ENCODE measurements at places on chromosomes 3 and 15.

- DNase-seq, result no peak
Measured at GRCh38 chr3:37762698-37763097, 99.0 kb upstream of the CTDSPL start.

- DNase-seq, result no peak
Measured at GRCh38 chr3:63727233-63727632, 74.8 kb downstream of the SNTN start.

GRCh38 chr3:11568503-11569155 lies 75.1 kb downstream of the VGLL4 start:
- peak; percentile 73 for DNase-seq

- no peak for DNase-seq
Measured at GRCh38 chr3:8627201-8627940, 17.2 kb downstream of the SSUH2 start.

DNA sequence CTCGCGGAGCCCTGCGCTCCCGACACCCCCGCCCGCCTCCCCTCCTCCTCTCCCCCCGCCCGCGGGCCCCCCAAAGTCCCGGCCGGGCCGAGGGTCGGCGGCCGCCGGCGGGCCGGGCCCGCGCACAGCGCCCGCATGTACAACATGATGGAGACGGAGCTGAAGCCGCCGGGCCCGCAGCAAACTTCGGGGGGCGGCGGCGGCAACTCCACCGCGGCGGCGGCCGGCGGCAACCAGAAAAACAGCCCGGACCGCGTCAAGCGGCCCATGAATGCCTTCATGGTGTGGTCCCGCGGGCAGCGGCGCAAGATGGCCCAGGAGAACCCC lies 464 bp downstream of the SOX2 start:
- no peak for DNase-seq

DNA sequence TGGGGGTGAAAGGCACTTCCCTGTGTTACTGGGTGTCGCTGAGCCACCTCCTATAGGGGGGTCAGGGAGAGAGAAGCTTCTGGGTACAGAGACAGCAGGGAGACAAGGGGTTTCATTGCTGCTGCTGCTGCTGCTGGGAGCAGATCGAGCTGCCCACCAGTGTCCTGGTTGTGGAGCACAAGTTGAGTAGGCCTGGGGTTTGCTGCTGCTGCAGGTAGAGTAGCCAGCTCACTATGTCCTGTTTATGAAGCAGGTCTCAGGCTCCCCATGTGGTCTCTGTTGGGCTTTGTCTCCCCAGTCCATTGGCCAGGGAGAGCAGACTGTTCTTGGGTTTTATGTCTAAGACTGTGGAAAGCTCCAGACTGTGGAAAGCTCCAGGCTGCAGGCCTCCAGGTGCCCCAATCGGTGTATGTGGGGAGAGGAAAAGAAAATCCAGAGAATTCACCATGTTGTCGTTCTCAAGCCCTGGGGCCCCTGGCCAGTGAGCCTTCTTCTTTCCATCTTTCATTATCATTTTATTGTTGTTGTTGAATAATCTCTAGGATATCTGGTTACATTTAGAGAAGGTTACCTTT lies 157.8 kb downstream of the ADAMTS17 start:
- DNase-seq, result no peak

DNA sequence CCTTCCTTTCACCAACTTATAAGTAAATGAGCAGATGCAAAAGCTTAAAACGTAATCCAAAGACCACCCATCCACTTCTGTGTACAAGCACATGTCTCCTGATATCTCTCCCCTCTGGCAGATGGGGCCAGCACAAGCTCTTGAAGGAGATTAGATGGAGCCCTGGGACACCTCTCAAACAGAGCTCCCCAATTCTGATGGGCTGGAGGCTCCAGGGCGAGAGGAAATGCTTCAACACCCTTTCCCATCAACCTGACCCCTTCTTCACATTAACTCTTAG lies 73.2 kb downstream of the MB21D2 start:
- no peak for DNase-seq

DNA sequence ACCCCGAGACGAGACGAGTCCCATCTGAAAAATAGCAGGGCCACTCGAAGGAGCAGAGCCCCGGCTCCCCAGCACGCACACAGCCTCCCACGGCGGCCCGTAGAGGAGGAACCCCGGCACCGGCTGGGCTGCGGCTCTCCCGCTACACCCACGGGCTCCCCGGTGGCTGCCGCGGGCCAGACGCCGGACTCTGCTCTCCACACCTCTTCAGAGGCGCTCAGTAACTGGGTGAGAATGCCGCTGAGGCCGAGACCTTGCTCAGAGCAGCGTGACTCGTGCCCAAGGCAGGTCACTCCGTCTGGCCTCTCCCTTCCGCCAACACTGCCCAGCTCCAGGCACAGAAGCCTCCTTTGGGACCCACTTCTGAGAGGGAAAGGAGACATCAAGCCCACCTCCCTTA lies 34.4 kb downstream of the TNK2 start:
- no peak for DNase-seq

GRCh38 chr15:100689131-100689899 lies 86.9 kb downstream of the ASB7 start:
- DNase-seq, result no peak

DNA sequence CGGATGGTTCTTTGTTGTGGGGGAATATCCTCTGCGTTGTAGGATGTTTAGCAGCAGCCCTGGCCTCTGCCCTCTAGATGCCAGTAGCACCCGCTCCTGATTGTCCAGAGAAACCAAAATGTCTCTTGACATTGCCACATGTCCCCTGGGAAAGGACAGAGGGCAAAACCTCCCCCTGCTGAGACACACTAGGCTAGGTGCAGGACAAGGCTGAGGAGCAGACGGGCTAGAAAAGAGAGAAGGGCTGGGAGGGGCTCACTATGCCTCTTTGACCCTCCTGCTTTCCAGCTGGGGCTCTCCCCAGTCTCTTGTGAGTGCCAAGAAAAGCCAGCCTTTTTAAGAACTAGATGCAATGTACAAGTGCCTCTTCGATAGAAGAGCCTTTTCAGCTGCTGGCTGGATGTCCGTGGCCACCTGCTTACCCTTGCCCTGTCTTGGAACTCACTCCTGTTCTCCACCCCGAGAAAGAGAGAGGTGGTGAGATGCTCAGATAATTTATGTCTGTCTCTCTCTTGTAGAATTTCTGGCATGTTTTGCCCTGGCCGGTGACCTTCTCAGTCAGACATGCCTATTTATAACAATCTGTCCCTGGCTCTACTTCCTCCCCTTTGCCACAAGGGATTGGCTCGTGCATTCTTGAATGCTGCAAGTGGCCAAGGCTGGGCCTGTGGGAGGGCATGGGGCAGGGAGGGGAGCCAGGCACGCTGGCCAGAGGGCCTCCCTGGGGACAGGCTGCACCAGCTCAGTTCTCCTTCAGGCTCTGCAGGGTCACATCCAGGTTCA lies 142.6 kb downstream of the RPLP1 start:
- peak; percentile 17 for DNase-seq

DNA sequence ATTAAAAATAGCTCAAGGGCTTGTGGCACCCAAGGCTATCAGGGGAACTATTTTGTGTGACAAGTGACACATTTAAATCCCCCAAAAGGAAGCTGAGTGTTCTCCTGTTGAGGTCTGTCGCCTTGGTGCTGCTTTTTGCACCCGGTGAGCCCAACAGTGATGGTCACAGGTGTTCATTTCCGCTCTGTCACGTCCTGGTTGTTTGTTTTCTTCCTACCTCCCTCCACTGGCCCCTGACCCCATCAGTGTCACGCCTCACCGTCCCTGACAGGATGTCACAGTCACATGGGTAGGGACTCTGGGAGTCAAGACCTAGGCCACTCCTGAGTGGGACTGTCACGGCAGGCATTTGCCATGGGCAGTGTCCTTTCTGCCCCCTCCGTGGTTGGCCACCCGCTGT lies 11.2 kb downstream of the SLCO3A1 start:
- DNase-seq, result no peak

- no peak for DNase-seq
Measured at GRCh38 chr15:98651036-98651481, 2.7 kb downstream of the IGF1R start.

DNA sequence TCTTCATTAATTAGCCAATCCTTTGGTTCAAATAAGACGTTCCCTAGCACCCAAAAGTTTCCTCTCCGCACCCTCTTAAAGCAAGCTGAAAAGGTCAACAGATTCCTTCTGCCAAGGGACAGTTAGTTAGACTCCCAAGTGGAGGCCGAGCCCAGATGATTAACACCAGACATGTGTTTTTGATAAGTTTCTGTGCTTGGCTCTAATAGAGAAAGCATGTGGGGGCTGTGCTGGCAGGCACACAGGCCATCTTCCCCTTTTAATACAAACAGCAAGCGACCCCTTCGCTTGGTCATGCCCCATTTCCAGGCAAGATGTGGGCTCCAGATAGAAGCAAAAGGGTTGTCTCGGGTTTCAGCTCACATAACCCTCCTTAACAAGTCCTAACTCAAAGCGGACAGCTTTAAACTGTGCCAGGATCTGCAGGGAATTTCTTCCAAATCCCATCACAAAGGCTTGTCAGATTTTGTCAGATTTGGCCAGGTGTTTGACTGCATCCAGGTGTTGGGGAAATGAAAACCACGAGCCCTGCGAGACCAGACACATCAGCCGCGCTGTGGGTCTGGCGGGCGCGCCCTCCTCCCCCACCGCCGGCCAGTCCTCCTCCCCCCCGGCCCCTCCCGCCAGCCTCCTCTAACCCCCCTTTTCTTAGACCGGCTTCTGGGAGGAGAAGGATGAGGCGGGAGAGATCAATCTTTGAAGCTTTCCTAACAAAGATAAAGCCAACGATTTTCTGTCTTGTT lies 3.3 kb downstream of the HES1 start:
- DNase-seq, result no peak

DNA sequence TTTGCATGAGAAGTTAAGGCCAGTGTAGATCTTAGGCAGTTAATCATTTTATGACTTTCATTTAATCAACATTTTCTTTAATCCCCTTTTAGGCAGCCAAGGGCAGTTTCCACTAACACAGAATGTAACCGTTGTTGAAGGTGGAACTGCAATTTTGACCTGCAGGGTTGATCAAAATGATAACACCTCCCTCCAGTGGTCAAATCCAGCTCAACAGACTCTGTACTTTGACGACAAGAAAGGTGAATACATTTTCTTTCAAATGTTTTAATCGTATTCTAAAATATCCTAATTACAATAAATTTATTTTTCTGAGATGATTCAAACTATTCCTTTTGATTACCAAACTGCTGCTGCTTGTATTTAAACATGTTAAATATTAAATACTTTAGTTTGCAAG lies 843.2 kb downstream of the CADM2 start:
- DNase-seq, result peak; percentile 14

- DNase-seq, result no peak
Measured at GRCh38 chr15:90142216-90143165, 40.2 kb upstream of the IDH2 start.

GRCh38 chr3:67028001-67028784 lies 30.1 kb downstream of the KBTBD8 start:
- DNase-seq, result no peak

DNA sequence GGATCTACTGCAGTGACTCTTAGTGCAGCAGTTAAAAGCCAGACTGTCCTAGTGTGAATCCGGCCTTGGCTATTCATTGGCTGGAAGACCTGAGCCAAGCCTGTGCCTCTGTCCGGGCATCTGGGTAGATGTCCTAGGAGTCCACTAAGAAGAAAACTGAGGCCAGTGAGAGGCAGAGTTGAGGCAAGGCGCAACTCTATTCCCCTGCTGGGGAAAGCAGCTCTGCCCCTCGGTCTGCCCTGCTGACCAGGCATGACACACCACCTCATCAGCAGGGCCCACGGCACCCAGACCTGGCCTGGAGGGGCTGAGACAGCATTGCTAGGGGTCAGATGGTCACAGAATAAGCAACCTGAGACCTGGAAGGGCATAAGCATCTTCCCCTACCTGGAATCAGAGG lies 46.7 kb upstream of the ABHD2 start:
- no peak for DNase-seq

GRCh38 chr3:136343873-136344555 lies 93.9 kb downstream of the PCCB start:
- peak; percentile 29 for DNase-seq

- DNase-seq, result no peak
Measured at GRCh38 chr3:103308921-103309320, 874.1 kb downstream of the ZPLD1 start.

GRCh38 chr3:89690646-89691045 lies 583.2 kb downstream of the EPHA3 start:
- no peak for DNase-seq

DNA sequence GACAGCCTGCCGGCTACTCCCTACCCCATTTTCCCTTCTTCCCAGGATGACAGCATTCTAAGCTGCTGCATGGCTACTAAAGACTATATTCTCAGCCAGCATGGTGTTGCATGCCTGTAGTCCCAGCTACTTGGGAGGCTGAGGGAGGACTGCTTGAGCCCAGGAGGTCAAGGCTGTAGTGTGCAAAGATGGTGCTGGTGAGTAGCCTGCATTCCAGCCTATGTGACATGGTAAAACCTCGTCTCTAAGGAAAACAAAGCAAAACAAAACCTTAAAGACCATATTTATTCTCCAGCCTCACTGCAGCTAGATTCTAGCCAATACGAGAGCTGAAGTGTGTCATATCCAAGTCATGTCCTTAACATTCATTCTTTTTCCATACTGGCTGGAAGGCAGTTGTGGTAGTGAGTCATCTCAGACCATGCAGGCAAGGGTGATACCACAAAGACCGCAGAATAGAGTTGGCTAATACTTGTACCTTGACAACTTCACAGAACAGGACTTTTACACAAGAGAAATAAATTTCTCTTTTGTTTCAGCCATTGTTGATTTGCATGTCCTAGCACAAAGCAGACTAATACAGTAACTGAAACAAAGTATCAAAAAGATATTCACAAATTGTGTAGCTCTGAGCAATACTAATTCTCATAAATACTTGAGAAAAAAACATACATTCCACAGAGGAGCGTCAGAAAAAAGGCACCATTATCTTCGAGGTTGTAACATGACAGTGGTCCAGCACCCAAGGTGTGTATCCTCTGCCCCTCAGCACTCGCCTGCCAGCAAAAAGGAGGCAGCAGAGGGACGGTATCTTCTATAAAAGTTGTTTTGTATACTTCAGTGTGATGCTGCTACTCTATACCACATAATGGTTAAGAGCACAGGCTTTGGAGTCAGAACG lies 14.8 kb downstream of the PBRM1 start:
- DNase-seq, result no peak

DNA sequence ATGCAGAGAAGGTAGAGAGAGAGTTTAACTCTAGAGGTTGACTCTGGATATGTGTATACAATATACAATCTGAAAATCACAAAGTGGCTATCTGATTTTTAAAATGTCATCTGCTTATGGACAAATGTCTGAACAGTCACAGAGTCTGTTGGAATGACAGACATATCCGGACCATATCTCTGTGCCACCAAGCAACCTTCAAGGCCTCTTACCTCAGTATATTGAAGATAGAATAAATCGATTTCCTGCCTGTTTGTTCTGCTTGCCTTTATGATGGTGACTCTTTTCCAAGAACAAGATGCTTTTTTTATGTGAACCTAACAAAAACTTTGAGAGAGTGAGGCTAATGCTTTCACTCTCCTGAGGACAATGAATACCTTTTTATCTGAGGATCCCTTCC lies 151.1 kb downstream of the RBPMS2 start:
- DNase-seq, result no peak

DNA sequence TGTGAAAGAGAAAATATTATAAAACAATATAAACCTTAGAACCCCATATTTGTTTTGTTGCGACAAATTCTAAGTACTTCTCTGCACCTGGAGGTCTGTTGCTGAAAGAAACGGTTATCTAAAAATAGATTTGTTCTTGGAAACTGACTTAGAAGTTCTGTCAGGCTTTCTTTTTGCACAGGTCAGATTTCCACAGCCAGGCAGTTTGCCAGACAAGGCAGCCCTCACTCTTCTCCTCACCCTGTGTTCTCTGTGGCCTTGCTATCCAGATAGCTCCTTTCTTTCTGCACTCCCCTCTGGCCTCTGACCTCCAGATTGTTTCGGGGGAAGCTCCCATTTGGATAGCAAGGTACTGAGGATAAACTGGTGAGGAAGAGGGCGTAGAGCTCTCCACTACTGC lies 413.3 kb upstream of the ONECUT1 start:
- DNase-seq, result no peak
